Naive thymus-derived CD8-positive, alpha-beta T cell (primary cell): ENCODE measurements at places on chromosomes 1 and 21.

- DNase-seq = peak; percentile 86
Observed at GRCh38 chr1:145997016-145997717, 788 bp upstream of the TXNIP start.

DNA sequence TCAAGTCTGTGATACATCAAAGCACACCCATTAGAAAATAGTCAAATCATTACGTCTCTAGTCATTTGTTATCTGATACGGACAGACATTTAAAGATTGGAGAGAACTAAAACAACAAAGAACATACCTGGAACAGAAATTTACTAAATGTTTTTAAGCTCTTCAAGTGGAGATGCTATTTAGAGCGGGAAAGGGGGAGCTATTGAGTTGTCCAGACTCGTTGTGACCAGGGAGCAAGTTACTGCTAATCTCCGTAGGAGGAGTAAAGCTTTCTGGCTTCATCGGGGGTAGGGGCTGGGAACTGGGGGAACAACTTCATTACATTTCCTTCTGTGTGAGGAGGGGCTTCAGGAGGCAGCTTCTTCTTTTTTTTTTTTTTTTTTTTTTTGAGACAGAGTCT lies 129.7 kb downstream of the RNF220 start:
- no peak for DNase-seq

GRCh38 chr1:203360547-203361185 lies 9.7 kb upstream of the FMOD start:
- DNase-seq = no peak

DNA sequence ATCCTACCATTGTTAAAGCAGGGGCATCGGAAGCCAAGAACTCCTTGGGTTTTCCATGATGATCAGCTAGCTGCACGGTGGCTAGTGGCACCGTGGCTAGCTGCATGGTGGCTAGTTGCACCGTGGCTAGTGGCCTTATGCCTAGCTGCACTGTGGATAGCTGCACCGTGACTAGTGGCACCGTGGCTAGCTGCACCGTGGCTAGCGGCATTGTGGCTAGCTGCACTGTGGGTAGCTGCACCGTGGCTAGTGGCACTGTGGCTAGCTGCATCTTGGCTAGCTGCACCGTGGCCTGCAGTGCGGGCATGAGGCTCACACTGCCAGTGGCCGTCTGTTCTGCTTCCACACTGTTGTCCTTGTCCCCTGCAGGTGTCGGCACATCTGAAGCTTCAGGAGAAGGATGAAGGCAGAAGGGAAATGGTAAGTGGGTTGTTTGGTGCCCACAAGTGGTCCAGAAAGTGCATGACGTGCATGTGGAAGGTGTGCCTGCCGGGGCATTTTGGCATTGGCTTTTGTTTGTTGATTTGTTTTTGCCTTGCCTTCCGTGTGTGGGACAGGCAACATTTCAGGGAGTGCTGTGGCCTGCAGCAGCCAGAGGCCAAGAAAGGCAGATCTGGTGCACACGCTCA lies 38.6 kb downstream of the TFF3 start:
- DNase-seq = no peak
